GM12892 (cell line): ENCODE measurements at places on chromosomes 2 and 18.

DNA sequence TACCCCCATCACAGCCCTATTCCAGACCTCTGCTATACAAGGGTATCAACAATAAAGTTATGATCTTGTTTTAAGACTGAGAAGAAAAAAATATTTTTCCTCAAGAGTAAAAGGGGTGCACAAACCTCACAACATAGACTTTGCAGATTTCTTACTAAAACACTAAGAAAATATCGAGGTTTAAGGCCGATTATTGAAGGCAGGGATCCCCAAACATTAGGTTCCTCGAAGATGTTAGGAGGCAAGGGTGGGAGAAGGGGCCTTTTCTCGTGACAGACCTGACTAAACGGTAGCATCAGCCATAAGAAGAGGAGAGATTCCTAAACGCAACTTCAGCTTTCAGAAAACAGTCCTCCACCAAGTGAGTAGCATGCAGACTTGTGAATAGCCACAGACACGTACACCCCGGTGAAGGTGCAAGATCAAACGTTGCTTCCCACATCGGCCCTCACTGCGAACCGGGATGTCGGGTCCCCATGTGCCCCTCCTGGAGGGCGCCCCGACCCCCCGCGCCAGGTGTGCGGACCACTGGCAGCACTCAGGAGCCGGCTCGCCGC lies 678 bp downstream of the PIAS2 start:
- no peak for DNase-seq

GRCh38 chr2:9474361-9475057 lies at the start of gene IAH1:
Gene IAH1 (plus strand): TSS chr2:9474551. CDS start chr2:9474567, 16 bp downstream.
- peak; percentile 80 for DNase-seq

DNA sequence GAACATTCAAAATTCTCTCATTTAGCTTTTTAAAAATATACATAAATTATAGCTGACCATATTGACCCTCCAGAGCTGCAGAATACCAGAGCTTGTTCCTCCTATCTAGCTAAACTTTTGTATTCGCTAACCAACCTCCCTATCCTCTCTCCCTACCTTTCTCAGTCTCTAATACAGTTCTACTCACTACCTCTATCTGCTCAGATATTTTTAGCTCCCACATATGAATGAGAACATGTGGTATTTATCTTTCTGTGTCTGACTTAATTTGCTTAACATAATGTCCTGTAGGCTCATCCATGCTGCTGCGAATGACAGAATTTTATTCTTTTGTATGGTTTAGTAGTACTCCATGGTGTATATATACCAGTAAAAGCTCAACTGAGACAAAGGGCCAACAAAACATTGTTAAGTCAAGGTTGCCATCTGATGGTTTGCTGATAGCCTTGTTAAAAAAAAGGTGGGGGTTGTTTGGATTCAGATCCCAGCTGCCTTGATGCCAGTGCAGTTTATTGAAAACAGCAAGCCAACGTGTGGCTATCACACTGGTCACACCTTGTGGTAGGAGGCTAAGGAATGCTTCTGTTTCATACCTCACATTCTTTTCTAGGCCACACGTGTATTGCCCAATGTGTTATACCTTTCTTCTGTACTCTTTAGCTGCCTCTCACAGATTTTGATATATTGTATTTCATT lies 101.5 kb downstream of the VWA3B start:
- no peak for DNase-seq

DNA sequence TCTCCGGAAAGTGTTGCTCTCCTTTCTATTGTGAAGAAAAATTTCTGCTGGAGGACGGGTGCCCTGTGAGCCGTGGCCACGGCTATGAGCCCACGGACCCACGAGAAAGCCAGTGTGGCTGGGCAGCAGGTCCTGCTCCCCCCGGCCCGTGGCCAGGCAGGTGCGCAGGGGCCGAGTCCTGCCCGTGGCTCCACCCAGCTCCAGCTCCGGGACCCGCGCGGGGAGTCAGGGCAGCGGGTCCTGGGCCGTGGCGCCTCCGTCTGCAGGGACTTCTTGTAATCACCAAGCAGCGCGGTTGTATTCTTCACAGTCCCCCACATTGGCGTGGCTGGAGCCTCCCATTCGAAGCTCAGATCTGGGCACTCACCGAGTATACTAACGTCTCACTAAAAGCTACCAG lies 43.0 kb downstream of the SALL3 start:
- DNase-seq = no peak

DNA sequence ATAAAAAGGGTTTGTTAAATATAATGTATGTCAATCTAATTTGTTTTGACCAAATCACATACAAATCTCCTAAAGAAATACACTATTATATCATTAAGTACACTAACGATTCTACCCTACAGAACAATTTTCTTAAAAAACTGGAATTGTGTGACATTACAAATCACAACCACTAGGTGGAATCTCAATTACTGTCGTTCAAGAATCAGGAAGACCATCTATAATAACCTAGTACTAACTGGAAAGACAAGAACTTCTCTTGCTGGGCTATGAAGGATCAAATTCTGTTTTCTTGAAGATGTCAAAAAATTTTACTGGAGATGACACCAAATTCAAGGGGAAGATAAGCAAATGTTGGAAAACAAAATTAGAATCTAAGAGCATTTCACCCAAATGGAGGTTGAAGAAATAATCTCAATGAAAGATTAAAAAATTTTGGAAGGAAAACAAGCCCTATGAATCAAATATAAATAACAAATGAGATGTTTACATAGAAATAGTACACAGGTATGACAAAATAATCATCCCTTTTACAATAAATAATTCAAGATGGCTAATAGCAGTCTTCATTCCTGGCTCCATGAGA lies 110.9 kb downstream of the STK39 start:
- DNase-seq = no peak

- DNase-seq = no peak
These were observed 46.2 kb downstream of the BCL2 start for GRCh38 chr18:63273222-63273927.

DNA sequence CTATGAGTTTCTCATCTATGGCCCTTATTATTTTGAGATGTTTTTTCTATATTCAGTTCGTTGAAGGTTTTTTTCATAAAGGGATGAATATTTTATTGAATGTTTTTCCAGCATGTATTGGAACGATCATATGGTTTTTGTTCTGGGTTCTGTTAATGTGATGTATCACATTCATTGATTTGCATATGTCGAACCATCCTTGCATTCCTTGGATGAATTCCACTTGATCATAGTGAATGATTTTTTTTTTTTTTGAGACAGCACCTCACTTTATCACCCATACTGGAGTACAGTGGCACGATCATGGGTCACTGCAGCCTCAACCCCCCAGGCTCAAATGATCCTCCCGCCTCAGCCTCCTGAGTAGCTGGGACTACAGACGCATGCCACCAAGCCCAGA lies 5.5 kb upstream of the NEMP2 start:
- no peak for DNase-seq

DNA sequence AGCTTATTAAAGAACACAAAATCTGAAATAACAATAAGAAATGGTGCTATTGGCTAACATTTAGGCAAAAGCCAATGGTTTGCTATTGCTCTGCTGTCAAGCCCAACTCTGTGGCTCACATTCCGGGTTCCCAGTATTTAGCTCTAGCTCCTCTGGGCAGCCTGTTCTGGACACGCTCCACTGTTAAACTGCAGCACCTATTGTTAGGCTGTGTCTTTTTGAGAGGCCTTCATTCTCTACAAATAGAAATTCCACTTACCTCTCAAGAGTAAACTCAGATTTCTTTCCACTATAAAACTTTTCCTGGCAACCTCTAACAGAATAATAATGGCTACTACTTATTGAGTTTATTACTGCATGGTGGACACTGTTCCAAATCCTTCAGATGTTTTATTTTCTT lies 3.7 kb upstream of the KLHL14 start:
- no peak for DNase-seq

GRCh38 chr2:242060212-242060835 lies 190.8 kb downstream of the RTP5 start:
- no peak for DNase-seq
